ENCODE measurements at places on chromosomes 12 and 14. TPM values are rescaled to one million over a fixed set of nuclear protein-coding genes. Genes with fewer than 3 reads are reported as not detected.

Gene NRXN3
- total RNA-seq: 7.0 TPM

Gene PLEKHG7
- not detected for total RNA-seq

Gene GRIP1
- 1.1 TPM for total RNA-seq

DNA sequence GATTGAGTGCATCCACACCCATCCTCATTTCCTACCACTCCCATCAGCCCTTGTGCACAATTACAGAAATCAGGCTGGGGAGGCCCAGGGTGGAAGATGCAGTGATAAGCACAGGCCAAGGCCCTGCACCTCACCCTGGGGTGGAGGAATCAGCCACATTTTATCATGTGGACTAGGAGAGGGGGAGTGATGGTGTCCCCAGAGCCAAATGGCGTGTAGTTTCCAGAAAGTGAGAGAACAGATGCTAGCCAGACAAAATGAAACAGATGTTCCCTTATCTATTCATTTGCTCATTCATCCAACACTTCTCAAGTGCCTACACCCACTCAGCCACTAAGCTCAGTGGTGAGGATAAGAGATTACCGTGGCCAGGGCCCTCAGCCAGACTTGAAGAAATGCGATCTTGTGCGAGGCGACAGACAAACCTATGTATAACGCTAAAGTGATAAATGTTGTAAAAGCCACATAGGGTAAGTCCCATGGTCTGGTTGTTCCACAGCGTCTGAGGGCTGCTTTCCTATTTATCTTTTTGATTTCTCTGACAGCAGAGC is 93.6 kb downstream of the STAB2 start:
- no peak for DNase-seq

DNA sequence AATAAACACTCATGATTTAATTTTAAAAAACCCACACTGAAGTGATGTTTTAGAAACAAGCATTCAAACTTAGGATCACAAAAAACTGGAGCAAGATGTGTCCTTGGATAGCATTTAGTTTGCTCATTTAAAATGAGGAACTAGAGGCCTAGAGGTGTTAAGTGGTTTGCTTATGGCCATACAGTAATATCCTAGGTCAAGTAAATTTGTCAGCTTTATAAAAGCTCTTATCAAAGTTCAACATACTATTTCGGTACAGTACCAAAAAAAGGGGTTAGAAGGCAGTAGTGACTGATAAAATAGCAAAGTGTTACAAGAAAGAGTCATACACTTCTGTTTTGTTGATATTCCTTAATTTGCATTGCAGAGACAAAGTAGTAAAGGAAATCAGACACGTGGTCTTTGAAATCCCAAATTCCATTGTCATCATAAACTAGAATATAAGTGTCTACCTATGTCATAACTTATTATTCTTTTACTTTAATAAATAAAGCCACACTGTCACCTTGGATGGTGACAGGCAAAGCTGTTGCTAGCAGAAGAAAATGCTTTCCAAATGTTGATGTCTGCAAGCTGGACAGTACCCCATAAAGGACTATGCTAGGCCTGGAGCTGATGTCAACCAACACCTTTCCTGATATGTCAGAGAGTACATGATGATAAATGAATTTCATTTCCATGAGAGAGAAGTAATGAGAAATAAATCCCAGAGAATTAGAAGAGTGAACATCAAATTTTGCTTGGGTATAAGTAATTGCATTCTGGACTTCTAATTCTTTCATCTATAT is 17.6 kb upstream of the SRP54 start:
- DNase-seq: no peak

DNA sequence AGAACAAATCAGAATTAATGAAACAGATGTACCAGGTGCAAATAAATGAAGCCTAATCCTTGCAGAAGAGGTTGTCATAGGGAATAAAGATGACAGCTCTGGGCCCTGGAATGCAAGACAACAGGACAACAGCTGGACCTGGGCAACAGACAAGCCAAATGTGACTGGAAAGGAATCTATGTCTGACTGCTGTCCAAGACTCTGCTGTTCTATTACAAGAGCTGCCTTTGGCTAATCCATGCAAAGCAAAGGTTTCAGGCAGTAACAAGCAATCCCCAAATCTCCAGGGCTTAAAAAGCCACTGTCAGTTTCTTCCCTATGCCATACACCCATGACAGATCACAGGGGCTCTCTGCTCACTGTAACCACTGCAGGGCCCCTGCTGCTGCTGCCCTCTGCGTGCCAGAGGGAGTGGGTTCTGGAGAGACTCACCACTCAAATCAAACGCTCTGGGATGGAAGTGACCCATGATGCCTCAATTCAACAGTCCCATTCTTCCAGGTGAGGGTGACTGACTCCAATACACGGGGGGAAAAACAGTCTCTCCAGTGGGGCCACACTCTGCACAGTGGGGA is 218.9 kb upstream of the SFSWAP start:
- DNase-seq: no peak

All from NCI-H460 (cell line).